ENCODE measurements at places on chromosomes 2 and 18.

GRCh38 chr2:64655873-64656272 is 2.2 kb upstream of the SERTAD2 start:
- DNase-seq, result no peak

- peak; percentile 77 for DNase-seq
Measured at GRCh38 chr2:134189009-134189720, 64.7 kb upstream of the MGAT5 start.

DNA sequence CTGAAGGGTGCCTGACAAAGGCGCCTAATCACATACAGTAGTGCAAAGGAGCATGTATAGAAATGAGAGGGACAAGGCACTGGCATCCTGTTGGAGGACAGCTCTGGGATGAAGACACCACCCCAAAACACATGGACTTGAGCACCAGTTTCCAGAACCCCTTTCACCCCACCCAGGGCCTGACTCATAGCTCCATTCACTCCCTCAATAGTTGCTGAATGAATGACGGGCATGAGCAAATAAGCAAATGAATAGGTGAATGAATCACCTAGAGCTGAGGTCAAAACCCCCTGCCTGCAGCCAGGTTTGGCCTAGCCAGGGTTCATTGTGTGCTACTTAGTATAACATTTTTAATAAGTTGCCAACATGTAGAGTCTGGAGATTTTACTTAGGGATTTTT is 66.3 kb downstream of the NRP2 start:
- peak; percentile 74 for DNase-seq

- DNase-seq, result peak; percentile 18
Measured at GRCh38 chr18:33751613-33752221, 173.7 kb downstream of the ASXL3 start.

GRCh38 chr2:217801711-217802110 is 201.1 kb downstream of the TNS1 start:
- no peak for DNase-seq

DNA sequence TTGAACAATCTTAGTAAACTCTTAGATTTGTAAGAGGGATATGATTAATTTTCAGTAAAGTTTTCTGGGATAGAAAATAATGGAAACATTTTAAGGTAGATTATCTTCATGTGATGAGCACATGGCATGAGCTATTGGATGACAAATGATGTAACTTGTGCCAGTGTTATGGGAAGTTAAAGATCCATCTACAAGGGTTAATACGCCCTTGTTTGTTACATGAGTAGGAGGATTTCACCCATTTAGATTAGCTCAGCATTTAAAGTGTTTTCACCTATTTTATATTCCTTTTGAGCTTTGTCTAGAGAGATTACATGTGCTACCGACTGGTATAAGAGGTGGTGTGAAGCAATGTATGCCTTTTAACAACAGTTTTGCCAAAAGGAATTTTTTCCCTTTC is 5.6 kb downstream of the CLIP4 start:
- no peak for DNase-seq

DNA sequence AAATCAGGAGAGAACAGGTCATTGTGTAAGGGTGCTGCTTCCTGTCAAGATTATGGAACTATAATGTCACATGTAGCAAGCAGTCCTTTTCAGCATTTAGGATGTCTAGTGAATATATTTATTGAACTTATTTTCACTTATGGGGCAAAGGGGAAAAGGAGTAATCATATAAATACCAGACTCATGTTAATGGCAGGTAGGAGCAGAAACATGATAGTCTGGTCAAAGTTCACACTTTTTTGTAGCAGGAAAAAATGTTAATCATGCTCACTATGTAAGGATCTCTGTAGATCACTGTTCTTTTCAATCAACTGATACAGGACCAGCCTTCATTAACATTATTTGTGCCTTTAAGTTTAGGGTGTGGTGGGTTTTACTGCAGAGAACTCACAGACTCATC is 219.0 kb downstream of the STK39 start:
- no peak for DNase-seq

DNA sequence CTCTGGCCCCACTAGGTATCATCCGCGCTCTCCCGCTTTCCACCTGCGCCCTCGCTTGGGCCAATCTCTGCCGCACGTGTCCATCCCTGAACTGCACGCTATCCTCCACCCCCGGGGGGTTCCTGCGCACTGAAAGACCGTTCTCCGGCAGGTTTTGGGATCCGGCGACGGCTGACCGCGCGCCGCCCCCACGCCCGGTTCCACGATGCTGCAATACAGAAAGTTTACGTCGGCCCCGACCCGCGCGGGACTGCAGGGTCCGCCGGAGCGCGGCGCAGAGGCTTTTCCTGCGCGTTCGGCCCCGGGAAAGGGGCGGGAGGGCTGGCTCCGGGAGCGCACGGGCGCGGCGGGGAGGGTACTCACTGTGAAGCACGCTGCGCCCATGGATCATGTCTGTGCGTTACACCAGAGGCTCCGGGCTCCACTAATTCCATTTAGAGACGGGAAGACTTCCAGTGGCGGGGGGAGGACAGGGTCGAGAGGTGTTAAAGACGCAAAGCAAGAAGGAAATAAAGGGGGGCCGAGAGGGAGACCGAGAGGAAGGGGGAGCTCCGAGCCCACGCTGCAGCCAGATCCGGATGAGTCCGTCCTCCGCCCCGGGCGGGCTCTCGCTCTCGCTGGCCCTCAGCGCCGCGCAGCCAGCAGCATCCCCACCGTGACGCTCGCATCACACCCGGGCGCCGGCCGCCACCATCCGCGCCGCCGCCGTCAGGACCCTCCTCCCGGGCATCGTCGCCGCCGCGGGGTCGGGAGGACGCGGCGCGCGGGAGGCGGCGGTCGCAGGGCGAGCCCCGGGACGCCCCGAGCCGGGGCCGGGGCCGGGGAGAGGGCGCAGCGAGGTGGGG is 664 bp downstream of the NETO1 start:
- DNase-seq, result no peak

- DNase-seq, result peak; percentile 49
Measured at GRCh38 chr2:64751286-64752260, 97.9 kb upstream of the SERTAD2 start.

DNA sequence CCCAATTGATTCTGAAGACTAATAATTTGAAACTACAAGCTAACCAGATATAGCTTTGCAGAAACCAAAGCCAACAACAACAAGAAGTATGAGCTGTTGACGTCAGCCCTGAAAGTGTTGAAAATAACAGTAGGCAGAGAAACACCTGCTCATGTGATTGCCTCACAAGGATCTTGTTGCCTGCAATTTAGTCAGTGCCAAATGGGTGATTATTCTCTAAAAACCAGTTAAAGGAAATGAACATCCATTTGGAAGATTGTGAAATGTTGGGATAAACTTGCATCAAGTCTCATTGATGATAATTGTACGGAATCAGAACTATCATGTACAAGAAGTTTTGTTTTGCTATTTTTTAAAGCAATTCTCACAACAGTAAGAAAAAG is 2.8 kb downstream of the CYTIP start:
- DNase-seq, result peak; percentile 4

GRCh38 chr2:26735097-26735496 is 29.0 kb upstream of the SLC35F6 start:
- DNase-seq, result peak; percentile 94

DNA sequence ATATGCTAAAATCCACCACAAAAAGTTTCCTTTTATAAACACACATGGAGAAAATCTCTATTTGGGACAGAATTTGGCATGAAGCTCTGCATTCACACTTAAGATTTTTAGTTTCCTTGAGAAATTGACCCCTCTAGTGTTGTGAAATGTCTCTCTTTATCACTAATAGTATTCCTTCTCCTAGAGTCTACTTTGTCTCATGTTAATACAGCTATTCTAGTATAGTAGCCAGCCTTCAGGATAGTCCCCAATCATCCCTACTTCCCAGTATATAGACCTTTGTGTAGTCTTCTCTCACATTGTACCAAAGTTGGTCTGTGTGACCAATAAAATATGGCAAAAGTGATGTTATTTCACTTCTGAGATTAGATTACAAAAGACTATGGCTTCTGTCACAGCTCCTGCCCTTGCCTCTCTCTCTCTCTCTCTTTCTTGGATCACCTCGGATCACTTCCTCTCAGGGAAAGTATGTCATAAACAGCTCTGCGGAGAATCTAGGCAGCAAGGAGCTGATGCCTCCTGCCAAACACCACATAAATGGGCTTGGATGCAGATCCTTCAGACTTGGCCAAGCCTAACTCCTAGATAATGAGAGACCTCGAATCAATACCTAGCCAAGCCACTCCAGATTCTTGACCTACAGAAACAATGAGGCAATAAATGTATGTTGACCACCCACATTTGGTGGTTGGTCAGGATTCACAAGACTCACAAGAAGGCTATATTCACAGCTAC is 59.7 kb upstream of the NABP1 start:
- DNase-seq, result no peak

GRCh38 chr18:71028285-71028762 is 739.5 kb downstream of the SOCS6 start:
- DNase-seq, result no peak

DNA sequence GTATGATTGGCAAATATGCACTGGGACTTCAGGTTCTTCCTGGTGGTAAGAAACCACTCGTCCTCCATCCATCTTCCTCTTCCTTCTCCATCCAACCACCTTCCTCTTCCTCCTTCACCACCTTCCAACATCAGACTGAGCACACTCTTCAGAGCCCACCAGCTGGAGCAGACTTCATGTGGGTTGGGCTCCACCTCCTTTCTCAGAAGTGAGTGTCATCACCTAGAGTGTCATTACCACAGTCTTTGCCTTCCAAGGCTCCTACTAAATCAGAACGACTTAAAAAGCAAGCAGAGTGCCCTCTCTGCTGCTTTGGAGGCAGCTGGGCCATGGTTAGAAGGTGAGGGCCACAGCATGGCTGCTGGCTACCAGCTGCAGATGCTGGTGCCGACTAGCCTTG is 171.6 kb downstream of the SH3RF3 start:
- no peak for DNase-seq

DNA sequence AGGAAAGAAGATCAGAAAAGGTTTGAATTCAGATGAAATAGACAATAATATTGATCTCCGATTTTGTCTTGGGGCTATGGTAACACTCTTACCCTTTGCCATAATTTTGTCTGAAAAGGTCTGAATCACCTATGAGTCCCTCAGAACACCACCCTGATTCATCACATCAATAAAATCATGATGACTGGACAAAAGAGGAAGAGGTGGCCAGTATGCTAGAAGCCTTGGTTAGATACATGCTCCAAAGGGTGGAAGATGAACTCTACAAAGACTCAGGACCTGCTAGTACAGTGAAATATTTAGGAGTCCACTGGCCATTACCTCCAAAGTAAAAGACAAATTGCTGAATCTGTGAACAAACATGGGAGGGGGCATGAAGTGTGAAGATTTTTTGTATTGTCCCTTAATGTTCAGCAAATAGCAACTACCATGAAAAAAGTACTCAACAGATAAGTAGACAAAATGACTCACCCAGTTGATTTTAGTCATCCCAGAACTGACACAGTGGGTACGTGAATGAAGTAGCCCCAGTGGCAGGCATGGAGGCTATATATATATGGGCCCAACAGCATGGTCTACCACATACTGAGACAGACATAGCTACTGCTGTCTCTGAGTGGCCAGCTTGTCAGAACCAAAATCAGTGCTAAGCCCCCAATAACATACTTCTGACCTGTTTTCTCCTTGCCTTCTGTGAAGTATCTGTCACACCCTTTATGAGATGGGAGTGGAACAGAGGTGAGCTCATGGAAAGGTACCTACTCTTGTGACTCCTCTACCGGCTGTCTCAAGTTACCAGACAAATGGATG is 36.5 kb upstream of the GLS start:
- DNase-seq, result peak; percentile 65

- no peak for DNase-seq
Measured at GRCh38 chr2:206062724-206063123, 23.2 kb downstream of the INO80D start.

DNA sequence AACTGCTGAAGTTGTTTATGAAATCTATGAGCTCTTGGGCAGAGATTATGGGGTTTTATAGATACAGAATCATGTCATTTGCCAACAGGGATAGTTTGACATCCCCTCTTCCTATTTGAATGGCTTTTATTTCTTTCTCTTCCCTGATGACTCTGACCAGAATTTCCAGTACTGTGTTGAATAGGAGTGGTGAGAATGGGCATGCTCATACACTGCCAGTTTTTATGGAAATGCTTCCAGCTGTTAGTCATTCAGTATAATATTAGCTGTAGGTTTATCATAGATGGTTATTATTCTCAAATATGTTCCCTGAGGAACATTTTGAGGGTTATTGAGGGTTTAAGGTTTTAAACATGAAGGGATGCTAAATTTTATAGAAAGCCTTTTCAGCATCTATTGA is 121.2 kb downstream of the NR4A2 start:
- DNase-seq, result no peak

DNA sequence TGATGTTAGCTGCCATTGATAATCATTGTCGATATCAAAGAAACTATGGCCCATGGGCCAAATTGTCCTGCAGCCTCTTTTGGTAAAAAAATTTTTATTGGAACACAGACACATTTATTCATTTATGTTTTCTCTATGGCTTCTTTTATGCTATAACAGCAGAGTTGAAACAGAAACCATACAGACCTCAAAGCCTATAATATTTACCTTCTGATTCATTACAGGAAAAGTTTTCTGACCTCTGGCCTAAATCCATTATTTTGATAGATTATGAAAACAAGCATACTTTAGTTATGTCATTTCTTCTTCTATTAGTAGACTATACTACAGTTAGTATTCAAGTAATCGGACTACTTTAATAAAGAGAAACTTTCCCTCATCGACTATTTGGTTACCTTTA is 349.7 kb upstream of the GALNT5 start:
- peak; percentile 60 for DNase-seq

DNA sequence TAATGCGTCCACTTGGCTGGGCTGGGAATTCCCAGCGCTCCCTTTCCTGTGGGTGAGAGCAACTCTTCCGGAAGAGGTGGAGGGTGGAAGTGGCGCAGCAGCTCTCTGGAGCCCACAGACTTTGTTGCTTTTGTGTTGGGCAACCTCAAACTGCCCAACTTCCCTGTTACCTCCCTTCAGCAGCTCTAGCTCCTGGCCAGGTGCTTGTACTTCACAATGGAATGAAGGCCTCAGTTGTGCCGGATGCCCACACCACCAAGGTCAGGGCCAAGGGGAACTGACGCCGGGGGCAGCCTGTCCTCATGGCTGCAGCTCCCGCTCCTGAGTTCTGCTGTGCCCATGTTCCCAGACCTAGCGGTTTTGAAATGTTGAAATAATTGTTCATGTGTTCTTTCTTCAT is 322.9 kb downstream of the GALR1 start:
- no peak for DNase-seq

GRCh38 chr2:60964651-60965498 is 52.6 kb upstream of the PEX13 start:
- no peak for DNase-seq

DNA sequence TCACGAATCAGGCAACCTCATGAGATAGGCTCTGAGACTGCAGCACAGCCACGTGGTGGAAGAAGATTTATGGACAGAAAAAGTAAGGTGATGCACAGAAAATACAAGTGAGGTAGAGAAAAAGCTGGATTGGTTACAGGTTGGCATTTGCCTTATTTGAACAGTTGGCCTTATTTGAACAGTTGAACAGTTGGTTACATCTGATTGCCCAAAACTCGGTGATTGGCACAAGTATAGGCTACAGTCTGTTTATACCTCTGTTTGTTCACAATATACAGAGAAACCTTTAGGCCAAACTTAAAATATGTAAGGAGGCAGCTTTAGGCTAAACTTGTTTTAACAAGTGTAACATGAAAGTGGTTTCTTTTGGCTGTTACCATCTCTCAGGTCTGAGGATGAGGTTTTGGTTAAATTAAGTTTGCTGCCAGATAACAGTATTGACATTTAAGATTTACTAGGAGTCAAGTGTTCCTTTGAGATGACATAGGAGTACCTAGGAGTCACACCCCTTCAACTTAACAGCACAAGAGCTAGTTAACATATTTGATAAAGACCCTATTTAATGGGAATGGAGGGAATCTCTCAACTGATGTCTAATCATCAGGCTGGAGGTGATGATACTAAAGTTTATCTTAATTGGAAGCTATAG is 16.5 kb upstream of the GPR155 start:
- DNase-seq, result no peak

Data from iris pigment epithelial cell (primary cell).